A549 treated with CpdA at 1 μM for 4 hours (cell line): ENCODE measurements at places on chromosomes 12 and 14. TPM values are rescaled to one million over a fixed set of nuclear protein-coding genes. Genes with fewer than 3 reads are reported as not detected.

PLEKHD1 gene
- 0.02 to 0.03 TPM in 2 of 5 replicates, not detected in the others for total RNA-seq

KRT3 gene
- 0.03 to 0.10 TPM in 2 of 5 replicates, not detected in the others for total RNA-seq

ATL1 gene
- 3.9 to 6.3 TPM (median 4.7 TPM) in 5 replicates for total RNA-seq

LDHB gene
- total RNA-seq = 1,436 to 1,656 TPM (median 1,531 TPM) in 5 replicates

IL22 gene
- total RNA-seq = not detected in 5 replicates

CPM gene
- total RNA-seq = 6.5 to 9.3 TPM (median 7.9 TPM) in 5 replicates
